Skeletal muscle cell (primary cell): ENCODE measurements at places on chromosomes 3 and 15.
A peak's percentile ranks its signal among the peaks of the same experiment; 100 is the strongest.

DNA sequence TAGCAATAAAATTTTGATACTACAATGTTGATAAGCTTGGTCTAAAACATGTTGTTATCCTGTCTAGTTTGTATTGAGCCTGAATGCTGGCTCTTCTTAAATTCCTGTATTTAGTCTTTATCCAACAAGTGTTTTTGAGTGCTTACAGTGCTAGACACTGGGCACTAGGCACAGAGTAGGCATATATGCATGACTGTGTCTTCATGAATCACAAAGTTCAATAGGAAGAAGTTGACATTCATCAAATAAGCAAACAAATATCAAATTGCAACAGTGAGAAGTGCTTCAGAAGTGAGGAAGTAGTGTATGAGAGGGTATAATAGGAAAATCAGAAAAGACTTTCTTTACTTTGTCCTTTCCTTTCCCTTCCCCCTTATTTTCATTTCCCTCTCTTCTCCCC, 6.8 kb downstream of the CD96 start:
- DNase-seq, result no peak

DNA sequence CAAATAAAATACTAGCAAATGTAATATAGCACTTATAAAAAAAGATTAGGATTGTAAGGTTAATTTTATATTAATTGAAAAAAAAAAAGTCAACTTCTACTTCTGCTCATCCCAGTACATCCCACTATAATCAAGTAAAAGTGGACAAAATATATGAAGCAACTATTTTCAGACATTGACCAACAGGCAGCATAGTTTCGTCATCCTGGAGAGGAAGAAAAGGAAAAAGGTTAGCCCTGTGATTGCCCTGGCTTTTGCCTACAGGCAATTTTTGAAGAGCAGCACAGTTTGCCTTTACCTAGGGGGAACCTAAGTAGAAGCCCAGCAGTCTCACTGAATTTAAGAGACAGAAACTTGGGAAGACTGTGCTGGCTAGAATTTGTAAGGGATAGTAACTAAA, 52.2 kb upstream of the ACTC1 start:
- DNase-seq, result no peak

DNA sequence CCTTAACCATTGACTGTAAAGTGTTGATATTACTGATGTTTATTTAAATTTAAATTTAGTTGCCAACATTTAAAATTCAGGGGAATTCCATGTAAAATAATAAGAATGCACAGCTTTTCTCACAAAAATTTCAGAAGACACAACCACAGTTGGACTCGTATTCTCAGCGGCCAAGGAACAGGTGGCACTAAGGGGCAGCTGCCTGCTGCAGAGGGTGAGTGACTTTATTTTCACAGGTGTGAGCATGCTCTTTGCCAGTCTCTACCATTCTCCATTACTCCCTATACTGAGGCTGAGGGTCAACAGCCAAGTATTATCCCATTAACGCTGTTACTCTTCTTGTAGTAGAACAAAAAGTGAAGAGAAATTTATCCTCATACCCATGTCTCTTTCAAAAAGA, 92.1 kb upstream of the GADL1 start:
- DNase-seq, result no peak

DNA sequence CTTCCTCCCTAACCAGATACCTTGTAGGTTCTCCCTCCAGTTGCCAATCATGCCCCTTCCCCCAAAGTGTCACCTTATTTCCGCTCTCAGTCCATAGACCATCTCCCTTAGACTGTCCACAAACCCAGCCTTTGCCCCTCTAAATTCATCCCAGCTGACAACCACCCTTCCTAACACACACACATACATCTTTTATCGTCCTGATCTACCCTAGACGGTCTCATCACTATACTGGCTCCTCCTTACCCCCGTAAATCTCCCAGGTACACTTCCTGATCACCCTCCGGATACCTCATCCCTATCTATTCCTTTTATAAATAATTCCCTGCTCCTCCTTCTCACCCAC, 828 bp downstream of the THOC7 start:
- no peak for DNase-seq

DNA sequence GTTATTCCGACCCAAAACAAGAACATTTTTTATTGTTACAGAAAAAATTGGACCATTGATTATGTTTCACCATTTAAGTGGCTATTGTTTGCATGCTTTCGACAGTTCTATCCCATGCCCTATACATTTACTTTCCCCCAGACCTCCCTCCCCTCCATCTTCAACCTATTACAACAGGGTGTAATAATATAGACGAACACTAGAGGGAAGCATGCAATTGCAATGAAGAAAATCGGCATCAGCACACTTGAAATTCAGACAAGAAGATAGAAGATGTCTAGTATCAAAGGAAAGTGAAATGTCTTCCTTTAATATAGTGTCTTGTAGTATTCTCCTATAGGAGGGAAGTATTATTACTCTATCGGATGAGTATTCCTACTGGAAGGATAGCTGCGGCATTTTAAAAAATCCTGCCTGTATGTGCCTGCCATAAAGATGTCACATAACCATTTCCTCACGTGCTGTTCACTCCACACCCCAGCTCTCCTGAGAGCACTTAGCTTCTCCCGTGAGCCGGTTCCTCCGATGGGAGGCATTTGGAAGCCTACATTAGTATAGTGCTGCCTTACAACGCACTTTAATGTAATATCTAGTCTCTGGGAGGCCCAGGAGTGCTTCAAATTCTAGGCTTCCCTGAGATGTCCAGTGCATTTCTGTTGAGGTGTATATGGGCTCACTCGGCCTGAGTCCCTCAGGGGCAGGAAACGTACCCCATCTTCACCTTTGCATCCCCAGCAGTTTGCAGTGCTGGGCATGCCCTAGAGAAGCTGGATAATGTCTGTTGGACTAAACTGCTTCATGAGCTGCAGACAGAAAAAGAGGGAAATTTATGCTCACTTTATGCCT, 17.8 kb upstream of the ERICH6 start:
- no peak for DNase-seq

DNA sequence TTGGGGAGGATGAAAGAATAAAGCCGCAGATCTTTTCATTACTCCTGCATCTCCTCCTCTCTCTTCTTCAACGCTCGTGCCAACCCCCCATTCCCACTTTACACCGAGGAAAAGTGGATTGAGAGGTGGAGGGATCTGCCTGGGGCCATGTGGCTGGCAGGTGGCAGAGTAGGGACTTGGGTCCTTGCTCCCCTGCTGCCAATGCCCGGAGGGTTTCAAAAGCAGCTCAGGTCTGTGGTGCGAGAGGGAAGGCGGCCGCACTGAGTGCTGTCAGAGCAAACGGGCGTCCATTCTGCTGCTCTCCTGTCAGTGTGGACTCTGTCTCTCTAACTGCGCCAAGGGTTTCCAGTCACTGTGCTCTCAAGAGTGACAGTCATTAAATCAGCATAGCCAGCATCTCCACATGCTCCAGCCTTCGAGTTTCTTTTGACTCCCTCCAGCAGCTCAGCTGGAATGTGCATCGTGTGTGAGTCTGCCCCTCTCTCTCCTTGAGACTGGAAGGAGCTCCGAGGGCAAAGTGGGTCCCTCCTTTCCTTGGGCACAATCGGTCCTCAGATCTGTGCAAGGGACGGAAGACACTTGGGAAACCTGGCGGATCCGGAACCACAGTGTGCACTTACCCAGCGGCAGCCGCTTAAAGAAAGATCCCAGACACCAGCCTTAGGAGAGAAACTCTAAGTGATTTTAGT, 68.6 kb downstream of the VGLL4 start:
- no peak for DNase-seq

- DNase-seq, result peak; percentile 69
Observed at GRCh38 chr15:52019394-52020220, 588 bp downstream of the MAPK6 start.

- DNase-seq, result no peak
Observed at GRCh38 chr3:52400275-52400793, 44.6 kb downstream of the SEMA3G start.

GRCh38 chr3:123071146-123071545, 4.3 kb downstream of the PDIA5 start:
- no peak for DNase-seq

DNA sequence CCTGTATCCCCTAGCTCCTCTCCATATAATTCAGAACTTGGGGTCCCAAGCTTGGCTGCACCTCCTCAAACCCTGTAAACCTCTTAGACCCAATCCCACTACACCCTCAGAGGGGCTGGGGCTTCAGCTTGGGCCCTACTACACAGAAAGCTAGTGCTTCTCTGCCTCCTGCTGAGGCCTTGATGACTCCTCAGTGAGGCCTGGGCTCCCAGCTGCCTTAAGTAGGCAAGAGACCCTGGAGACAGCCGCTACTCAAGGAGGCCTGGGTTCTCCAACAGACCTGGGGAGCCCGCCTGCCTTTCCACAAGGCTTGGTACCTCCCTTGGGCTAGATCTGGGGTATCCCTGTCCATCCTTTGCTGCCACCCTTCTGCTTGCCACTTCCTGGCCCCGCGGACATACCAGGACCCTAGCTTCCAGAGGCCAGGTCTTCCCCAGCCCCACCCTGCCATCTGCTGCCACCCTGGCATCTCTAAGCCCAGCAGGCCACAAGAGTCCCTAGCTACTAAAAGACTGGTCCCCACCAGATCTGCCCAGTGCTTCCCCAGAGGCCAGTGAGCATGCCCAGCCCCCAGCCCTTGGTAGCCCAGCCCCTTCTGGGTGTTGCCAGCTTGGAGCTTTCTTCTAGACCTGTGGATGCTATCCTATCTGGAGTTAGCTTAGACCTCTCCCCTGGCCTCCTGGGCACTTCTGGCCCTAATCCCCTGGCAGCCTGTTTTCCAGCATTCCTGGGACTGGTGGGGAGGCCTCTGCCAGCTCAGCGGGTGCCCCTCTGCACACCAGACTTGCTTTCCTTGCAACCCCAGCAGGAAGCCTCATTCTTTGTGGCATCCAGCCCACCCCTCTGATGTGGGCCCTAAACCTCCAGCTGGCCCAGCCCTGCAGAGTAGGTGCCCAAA, 13.7 kb downstream of the C15orf39 start:
- no peak for DNase-seq

GRCh38 chr3:159991591-159991990, 3.0 kb downstream of the IL12A start:
- DNase-seq, result no peak

DNA sequence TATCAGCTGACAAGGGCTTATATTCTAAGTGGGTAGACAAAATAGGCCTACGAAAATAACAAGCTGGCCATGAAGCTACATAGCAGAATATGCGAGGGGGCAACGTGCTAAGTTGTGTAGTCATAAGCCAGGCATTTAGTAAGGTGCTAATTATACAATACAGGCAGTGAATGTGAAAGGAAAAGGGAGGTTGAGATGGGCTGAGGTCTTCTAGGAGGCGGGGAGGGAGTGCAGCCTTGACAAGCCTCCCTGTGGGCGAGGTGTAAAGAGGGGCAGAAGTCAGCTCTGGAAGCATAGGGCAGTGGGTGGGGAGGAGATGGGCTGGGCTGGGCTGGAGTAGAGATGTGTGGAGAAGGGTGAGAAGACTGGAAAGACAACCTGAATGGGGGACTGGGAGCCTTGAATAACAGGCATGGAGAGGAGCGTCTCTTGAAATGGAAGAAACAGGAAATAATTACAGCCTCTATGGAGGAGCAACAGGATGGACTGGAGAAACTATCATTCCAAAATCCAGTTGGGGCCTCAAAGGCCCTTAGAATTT, 1.2 kb downstream of the TIGIT start:
- no peak for DNase-seq

GRCh38 chr3:35275768-35276167, 363.6 kb upstream of the ARPP21 start:
- DNase-seq, result no peak

DNA sequence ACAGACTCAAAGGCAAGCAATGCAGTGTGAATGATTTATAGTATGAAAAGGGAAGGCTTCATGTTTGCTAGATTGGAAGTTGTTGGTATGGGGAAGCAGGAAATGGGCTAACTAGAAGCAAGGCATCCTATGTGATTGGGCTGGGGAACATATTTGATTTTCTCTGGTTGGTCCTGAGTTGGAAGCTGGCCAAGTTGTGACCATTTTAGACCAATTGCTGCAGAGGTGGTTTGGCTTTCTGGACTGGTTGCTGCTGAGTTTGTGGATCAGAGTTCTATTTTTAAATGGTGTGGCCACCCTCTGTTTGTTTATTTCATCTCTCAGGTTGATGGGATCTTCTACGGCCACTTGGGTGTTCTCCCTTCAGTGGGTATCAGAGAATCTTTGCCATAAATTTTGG, 39.7 kb downstream of the NUDT16 start:
- no peak for DNase-seq
